ENCODE measurements at places on chromosomes 3 and 15.

DNA sequence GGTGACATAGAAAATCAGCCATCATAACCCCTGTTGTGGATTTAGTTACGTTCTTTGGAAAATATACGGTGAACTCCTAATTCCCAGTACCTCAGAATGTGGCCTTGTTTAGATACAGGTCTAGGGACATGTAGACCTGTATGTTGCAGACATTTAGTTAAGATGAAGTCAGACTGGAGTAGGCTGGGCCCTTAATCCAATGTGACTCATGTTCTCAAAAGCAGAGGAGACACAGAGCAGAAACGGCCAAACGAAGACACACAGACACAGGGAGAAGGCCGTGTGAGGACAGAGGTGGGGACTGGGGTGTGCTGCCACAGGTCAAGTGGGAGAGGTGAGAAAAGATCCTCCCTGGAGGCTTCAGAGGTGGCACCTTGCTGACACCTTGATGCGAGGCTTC, 119.0 kb upstream of the PROK2 start:
- DNase-seq = no peak

- DNase-seq = peak; percentile 28
Observed at GRCh38 chr3:149080699-149081091, 5.6 kb downstream of the HLTF start.

GRCh38 chr15:43552986-43553385, 35.6 kb downstream of the MAP1A start:
- DNase-seq = no peak

GRCh38 chr15:74908635-74909034, 2.0 kb upstream of the FAM219B start:
- DNase-seq = no peak
